ENCODE measurements at places on chromosomes 11 and 22.

GRCh38 chr22:35582861-35583670 lies 34.1 kb downstream of the MB start:
- DNase-seq: peak; percentile 23

- no peak for DNase-seq
These were observed 6.6 kb downstream of the OR51F1 start for GRCh38 chr11:4763096-4763495.

GRCh38 chr22:31275576-31275975 lies 16.7 kb downstream of the PIK3IP1 start:
- no peak for DNase-seq

DNA sequence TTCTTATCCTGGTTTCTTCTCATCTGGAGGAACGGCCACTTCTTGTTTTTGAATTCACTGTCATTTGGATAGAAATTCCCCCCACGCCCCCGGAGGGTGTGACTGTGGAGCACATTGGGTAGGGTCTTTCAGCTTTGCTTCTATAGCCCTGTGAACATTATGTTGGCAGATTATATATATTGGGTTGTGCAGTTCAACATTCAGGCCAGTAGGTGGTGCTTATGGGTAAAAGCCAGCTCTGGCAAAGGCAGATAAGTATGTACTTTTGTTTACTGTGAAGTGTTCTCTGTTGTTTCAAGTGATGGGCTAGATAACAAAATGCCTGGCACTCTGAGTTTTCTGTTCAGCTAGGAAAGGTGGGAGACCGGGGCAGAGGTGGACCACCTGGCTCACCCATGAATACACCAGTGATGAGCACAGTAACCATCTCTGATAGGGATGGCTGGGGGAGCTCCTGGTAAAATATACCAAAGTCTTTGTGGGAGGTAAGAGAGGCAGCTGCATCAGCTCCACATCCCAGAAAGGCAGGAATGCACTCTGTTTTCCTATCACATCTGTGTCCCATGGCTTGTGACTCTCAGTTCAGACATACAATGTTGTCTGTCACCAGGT lies 1348.2 kb upstream of the RAG2 start:
- no peak for DNase-seq

DNA sequence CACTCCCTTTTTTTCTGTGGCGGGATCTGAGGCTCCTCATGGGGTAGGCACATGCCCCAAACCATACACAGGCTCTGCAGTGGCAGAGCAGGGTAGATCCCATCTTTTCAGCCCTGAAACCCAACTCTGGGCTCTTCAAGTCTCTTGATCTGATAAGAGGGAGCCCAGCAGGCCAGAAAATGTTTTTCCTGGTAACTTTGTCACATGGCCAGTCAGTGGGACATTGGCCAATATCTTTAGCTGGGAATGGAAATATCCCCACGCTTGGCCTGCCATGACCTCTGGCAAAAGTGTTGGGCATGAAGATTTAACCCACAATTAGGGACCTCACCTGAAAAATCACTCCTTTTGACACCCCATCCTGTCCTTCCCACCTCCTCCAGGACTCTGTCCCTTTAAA lies 8.1 kb downstream of the INPP5J start:
- no peak for DNase-seq

- no peak for DNase-seq
These were observed 4.8 kb downstream of the DDX10 start for GRCh38 chr11:108669711-108670110.

DNA sequence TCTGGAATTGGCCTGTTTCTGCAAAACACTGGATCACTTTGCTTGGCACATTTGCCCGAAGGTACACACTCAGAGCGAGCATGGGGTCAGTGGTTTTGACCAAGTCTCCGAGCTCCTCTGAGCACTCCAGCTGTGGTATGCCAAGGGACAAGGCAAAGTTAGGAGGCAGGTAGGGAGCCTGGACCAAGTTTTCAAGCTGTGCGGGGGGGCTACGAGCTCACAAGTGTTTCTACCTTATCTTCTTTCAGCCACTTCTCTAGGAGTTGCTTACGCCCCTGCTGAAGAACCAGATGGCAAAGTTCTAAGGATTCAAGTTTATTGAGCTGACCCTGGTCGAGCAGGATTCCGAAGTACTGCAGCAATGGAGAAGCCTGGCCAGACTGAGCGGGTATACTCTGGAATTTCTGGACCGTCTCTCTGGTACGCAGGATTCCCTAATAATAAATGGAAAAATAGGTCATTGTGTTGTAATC lies 54.7 kb upstream of the SLC25A1 start:
- DNase-seq: no peak

GRCh38 chr11:70901951-70902521 lies 350.3 kb downstream of the SHANK2 start:
- DNase-seq: no peak

DNA sequence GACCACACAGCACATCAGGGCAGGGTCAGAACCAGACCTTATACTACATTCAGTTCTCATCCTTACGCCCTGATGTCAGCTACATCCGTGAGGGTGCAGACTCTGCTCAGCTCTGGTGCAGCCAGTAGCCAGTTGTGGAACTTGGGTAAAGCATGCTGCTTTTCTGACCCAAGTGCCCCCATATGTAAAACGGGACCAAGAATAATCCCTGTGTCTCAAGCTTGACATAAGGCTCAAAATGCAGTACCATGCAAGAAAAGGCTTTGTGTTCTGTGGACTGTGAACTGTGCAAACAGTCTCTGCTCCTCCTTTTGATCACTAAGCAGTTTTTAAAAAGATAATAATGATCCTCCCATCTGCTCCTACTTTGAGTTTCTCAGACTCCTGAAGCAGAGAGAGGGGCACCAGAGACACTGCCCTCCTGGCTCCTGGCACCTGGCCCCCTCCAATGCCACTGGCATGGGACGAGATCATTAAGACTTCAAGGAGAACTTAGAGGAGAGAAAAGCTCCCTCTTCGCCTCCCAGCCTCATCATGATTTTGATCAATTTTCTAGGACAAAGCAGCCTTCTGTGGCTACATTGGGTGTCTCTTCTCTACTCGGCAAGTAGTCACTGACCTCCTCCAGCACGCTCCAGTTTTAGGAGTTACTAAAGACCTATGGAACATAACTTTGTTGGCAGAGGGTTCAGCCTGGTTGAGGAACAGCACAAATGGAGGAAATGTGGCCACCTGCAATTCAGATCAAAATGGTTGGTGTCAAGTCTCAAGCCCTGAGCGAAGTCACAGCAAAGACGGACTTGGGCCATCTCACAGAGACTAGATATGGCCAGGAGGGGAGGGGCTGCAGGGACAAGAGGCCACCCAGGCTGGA lies 23.9 kb downstream of the IL10RA start:
- no peak for DNase-seq

DNA sequence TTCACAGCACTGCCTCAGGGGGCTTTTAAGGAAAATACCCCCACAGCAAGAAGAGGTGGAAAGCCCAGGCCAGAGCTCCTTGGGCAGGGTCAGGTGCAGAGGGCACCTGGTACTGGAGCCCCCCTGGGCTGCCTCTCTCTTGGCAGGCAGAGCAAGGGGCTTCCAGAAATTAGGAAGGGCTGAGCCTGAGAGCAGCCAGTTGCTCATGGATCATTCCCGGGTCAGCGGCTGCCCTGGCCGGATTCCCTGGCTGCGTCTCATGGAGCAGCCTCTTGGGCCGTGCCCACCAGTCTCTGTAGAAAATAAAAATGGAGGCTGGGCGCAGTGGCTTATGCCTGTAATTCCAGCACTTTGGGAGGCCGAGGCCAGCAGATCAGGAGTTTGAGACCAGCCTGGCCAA lies 10.3 kb upstream of the OMP start:
- no peak for DNase-seq

DNA sequence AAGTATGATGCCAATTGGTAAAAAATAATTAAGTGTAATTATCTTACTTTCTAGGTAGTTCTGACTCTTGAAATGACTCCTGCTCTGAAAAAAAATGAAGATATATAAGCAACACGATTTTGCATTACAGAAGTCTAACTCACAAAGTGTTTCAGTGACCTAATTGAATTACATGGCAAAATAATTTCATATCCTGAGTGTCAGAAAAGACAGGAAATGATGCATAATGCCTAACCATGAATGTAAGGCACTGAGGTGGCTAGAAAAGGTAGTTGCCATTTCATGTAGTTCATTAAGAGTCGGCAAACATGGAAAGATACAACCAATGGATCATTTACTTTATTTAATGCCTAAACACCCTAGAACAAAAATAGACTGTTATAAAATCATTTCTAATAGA lies 113.5 kb downstream of the GUCY1A2 start:
- DNase-seq: no peak

DNA sequence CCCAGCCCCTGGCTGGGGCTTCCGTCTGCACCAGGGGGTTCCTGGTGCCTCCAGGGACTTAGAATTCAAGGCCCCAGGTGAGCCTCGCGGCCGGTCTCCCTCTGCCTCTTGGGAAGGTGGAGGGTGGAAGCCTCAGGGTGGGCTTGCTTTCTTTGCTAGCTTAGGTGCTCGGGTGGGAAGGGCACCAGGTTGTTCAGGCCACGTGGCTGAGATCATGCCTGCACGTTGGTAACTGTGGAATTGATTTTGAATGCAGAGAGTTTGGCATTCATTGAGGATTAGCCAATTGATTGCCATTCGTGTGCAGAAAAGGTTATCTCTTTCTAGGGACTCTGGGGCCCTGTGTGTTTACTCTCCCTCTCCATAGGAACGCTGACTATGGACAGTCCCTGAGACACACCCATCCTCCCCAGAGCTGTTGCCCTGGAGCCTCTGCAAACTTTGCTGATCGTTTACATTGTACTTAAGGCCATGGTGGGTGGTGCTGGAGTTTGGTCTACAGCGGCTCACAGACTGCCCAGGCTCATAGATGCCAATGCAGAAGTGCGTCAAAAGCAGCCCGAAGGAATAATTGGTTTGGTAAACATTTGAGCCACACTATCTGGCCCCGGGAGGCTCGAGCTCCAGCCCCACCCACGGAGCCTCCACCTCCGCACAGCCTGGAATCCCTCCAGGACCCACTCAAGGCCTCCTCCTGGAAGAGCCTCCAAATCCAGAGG lies 1457.7 kb downstream of the BRD1 start:
- peak; percentile 8 for DNase-seq

DNA sequence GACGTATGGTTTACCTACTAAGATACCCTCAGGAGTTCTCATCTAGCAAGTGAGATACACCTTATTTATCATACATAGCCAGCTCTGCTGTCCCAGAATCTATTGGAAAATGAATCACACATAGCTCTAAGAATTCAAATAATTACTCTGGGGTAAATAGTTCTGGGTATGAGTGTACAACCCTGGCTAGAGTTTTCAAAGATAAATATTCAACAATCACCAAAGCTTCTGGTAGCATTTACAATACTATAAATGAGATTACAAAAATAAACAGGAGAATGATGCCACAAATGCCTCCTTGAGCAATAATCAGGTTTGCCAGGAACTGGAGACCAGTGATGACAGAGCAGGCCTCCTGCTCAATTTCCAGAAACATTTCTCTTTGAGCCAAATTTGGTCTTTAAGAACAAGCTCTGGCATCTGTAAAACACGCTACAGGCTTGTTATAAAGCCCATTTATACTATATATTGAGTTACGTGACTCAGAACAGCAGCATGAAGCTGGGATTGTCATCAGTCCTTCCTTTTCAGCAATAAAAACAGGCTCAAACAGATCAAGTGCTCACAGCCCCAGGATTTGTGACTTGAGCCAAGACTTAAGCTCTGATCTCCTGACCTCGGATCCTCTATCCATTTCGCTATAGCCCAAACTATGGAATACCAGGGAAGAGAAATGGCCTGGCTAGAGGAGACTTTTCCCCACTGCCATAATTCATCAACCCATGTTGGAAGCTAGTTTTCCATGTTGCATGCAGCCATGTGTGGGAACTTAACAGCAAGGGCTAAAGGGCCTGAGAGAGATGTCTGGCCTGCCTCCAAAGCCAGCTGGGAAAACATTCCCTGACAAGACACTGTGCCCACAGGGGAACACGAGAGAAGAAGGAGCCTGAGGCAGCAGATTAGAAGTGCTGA lies 19.7 kb downstream of the RAB30 start:
- DNase-seq: peak; percentile 44

DNA sequence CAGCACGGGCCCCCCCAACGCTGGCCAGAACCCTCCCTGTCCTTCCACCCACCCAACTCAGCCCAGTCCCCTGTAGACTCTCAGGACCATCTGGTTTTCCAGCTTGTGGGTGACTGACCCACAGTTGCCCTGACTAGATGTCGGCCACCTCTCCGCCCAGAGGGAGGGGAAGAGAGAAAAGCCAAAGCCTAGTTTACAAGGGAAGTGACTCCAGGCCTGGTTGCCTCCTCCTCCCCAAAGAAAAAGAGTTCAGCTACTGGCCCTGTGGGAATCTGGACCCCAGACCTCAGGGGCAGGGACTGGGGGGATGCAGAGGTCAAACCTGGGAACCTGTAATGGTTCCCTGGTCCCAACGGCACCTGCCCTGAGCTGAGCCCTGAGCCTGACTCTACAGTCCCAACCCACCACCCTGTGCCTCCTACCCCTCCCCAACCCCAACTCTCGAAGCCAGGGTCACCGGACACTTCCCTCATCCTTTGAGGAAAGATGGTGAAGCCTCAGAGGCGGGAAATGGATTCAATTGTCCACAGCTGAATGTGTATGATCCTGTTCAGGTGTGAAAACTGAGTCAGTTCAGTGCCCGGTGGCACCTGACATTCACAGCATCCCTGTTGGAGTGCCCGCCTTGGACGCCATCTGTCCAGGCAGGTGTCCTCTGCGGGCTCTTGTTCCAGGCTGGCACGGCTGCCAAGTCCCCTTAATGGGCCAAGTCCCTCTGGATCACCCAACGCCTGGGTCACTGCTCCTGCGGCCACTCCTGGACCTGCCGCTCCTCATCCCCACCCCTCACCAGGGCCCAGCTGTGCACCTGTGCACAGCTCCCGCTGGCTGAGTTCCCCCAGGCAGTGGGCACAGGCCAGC lies 21.0 kb upstream of the WNT7B start:
- no peak for DNase-seq

- no peak for DNase-seq
These were observed 6.5 kb downstream of the FAR1 start for GRCh38 chr11:13674799-13675509.

DNA sequence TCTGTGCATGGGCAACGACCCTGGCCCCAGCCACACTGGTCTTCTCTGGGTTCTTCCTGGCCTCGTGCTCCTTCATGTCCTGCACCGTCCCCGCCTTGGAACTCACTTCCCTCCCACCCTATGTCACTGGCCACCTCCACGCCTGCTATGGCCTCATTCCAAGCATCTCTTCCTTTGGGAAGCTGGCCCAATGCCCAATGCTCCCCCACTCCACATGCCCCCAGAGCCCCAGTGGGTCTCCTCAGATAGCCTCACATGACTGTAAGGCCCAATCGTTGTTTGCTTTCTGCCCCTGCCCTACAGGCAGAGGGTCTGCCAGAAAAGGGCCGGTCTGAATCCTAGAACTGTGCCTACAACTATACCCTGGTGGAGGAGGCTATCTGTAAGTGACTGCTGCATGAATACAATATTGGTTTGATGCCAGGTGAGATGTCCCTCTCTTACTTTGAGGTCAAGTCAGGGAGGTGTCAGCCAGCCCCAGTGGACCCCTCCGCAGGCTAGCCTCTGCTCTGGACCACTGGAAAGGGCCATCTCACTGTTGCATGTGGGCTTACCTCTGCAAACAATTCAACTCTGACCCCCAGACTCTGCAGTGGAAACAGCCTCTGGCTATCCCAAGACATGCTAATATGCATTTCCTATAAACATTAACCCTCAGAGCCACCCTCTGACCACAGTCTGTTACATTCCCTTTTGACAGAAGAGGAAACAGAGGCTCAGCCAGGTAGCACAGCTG lies 2.1 kb upstream of the GNAZ start:
- DNase-seq: no peak

GRCh38 chr11:100031973-100032372 lies 655.1 kb upstream of the ARHGAP42 start:
- no peak for DNase-seq

GRCh38 chr11:104061853-104062521 lies 25.5 kb downstream of the DDI1 start:
- DNase-seq: no peak

GRCh38 chr11:130031945-130032344 lies 29.3 kb upstream of the PRDM10 start:
- no peak for DNase-seq

Measured in DMS79 (cell line).